ENCODE measurements at places on chromosomes 3 and 15.

GRCh38 chr15:52217186-52217585 is 26.0 kb upstream of the GNB5 start:
- DNase-seq: no peak

DNA sequence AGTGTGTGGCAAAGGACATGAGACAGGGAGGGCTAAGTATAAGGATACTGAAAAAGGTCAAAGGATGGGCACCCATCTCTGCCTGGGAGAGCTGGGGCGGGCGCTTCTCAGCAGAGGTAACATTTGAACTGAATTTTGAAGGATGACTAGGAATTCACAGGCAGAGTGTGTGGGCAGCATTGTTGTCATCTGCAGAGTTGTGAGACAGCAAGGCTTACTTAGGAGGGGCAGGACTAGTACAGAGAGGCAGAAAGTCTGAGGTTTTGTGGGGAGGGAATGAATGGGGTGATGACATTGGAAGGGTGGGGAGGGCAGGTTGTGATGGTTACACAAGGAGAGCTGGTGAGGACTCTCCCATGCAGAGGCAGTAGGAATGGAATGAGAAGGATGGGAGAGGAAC is 84.1 kb upstream of the PRR23C start:
- no peak for DNase-seq

DNA sequence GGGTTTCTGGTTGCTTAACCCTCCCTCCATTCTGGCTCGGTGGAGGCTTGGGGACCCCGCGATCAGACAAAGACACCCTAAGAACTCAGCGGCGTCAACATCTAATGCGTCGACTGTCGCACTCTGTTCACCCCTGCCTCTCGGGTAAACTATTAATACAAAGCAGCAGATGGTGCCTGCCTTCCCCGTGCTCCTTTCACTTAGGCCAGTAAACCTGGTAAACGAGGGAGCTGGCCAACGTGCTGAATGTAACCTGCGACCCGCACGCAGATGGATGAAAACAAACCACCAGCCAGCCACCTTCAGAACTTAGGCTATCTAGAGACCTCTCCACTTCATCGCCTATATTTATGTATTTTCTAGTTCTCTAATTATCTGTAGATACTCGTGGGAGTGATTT is 848 bp upstream of the CADPS start:
- DNase-seq: peak; percentile 70

DNA sequence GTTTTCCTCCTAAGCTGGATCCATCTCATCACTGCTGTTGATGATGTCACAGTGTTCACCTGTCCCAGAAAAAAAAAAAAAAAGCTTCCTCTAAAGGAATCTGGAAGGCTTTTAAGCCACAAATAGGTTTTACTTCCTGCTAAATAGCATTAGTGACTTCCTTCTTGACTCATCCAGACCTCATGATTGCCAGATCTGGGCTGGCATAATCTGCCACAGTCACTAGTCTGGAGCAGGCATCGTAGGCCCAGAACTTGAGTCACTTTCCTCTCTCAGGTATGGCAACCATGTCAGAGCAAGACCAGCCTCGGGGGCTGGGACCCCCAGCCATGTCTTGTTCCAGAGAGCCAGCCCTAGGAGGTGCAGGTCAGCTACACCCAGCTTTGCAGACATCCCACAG is 266.5 kb upstream of the CADM2 start:
- no peak for DNase-seq

- DNase-seq: no peak
These were observed 147.9 kb downstream of the IMPG2 start for GRCh38 chr3:101172516-101172915.

GRCh38 chr3:135622656-135623055 is 342.9 kb upstream of the PPP2R3A start:
- no peak for DNase-seq

DNA sequence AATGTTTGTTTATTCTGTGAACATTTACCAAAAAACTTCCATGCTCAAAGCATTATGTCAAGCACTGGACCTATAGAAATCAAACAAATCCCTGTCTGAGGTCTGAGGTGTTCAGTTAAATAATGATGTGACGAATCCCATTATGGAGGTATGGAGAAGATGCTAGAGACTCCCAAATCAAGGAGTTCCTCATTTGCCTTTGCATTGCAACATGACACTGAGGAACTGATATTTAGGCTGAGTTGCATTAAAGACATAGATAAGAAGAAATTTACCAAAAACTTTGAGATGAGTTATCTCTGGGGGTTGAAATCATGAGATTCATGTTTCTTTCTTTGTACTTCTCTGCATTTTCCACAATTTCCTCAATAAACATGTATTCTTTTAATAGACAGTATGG is 16.0 kb downstream of the CD200 start:
- DNase-seq: no peak

GRCh38 chr15:30865257-30865656 is 38.5 kb upstream of the FAN1 start:
- no peak for DNase-seq

DNA sequence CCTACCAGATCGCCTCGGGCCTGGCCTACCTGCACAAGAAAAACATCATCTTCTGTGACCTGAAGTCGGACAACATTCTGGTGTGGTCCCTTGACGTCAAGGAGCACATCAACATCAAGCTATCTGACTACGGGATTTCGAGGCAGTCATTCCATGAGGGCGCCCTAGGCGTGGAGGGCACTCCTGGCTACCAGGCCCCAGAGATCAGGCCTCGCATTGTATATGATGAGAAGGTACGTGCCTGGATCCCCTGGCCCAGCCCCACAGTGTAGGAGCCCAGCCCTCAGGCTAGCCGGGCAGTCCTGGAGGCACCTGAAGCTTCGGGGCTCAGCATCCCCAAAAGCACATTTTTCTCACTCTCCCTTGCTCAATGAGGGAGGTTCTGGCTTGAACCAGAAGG is 135.8 kb downstream of the LRRK1 start:
- peak; percentile 2 for DNase-seq

- DNase-seq: no peak
These were observed 140.9 kb upstream of the TP63 start for GRCh38 chr3:189490337-189490736.

GRCh38 chr3:33139996-33140395 is 26.2 kb downstream of the CRTAP start:
- no peak for DNase-seq

- no peak for DNase-seq
These were observed 65.7 kb downstream of the RLBP1 start for GRCh38 chr15:89155656-89156055.

- DNase-seq: no peak
These were observed 332.9 kb upstream of the TGFBR2 start for GRCh38 chr3:30273304-30274072.

GRCh38 chr15:79341396-79341795 is 30.5 kb downstream of the TMED3 start:
- DNase-seq: no peak

- DNase-seq: no peak
These were observed 18.7 kb downstream of the ZNF80 start for GRCh38 chr3:114218578-114219185.

DNA sequence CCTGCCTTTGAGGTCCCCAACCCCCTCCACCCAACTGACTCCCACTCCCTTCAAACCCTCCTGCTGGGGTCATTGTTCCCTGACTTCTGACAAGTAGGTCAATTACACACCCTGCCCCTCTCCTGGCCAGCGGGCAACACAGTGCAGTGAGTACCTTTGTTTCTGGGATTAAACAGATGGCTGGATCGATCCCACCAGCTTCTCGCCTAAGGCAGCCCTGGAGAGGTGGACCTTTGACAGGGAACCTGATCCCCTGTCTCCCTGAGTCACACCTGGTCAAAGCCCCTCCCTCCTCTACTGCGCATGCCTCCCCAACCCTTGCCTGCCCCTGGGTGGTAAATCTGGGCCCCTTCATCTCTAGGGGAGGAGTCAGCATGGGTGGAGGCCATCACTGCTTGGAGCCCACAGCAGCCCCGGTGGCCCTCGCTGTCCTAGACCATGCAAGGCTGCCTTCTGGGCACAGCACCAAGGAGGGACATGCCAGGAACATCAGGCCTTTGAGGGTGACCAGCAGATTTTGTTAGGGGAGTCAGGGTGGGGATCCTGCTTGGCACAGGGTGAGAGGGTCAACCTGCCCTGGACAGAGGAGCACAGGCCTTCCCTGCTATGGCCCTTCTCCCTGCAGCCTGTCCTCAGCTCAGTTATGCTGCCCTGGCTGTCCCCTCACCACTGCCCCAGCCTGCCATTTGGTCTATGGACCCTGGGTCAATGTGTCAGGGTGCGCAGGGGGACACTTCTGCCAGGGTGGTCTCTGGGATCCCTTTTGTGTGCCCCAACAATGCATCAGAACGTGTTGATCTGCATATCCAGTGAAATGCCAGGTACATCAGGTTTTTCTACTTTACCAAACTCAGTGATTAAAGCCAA is 9.8 kb upstream of the PRR23E start:
- DNase-seq: no peak

- DNase-seq: no peak
These were observed 32.5 kb upstream of the ZNF445 start for GRCh38 chr3:44510000-44510368.

All from right forelimb (tissue), 1 donor.